Cortex of kidney (tissue), 1 donor: ENCODE measurements at places on chromosomes 12 and 14.

GRCh38 chr12:110252716-110253115 is 28.3 kb upstream of the ATP2A2 start:
- no peak for DNase-seq

DNA sequence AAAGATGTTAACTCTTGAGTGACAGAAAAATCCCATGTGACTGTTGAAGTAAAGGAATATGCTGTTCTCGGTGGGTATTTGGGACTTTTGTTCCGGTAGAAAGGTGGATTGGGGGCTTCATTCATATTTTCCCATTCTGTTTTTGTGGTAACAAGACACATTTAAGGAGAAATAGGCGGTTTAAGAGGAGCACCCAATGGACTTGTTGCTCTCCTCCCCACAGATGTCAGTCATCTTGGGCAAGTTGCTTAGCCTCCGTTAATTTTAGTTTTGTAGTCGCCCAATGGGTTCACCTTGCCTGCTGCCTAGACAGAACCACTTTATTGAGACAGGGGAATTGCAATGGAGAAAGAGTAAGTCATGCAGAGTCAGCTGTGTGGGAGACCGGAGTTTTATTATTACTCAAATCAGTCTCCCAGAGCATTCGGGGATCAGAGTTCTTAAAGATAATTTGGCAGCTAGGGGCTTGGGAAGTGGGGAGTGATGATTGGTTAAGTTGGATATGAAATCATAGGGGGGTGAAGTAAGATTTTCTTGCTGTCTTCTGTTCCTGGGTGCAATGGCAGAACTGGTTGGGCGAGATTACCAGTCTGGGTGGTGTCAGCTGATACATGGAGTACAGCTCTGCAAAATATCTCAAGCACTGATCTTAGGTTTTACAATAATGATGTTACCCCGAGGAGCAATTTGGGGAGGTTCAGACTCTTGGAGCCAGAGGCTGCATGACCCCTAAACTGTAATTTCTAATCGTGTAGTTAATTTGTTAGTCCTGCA is 50.3 kb downstream of the SLC38A1 start:
- no peak for DNase-seq

GRCh38 chr12:12902036-12902435 is 10.7 kb downstream of the GPRC5A start:
- no peak for DNase-seq

DNA sequence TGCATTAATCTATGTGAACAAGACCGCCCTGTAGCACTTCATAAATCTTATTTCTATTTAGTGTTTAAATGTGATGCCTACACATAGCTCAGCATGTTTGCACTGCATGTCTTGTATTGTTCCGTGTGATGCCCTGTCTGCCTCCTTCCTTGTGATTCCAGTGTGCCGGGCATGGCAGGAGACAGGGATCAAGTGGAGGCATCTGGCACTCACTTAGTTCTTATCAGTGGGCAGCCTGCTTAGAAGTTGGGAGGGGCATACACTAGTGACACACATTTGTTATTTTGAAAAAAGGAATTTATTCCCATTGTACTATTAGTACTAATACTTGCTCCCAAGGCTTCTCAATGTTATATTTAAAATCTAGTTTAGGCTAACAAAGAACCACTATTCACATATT is 176.4 kb downstream of the KCNA5 start:
- no peak for DNase-seq

GRCh38 chr14:76500011-76500410 is 124.1 kb downstream of the ESRRB start:
- no peak for DNase-seq

GRCh38 chr12:510071-510825 is 50.5 kb downstream of the B4GALNT3 start:
- no peak for DNase-seq

DNA sequence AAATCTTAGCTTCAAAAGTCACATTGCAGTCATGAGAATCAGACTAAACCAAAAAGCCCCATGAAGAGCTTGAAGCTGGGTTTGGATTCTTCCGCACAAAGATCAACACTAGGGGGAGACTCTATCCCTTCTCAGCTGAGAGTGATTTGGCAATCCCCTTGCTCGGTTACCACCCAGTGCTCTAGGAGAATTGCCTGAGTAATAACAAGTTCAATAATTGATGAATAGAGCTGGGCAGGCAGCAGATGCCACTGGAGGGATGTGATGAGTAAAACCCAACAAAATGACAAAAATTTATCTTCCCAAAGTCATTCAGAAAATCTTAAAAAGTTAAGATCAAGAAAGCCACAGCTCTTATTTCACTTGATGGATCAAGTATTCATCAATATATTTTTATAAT is 185.6 kb upstream of the ARID2 start:
- DNase-seq: no peak

DNA sequence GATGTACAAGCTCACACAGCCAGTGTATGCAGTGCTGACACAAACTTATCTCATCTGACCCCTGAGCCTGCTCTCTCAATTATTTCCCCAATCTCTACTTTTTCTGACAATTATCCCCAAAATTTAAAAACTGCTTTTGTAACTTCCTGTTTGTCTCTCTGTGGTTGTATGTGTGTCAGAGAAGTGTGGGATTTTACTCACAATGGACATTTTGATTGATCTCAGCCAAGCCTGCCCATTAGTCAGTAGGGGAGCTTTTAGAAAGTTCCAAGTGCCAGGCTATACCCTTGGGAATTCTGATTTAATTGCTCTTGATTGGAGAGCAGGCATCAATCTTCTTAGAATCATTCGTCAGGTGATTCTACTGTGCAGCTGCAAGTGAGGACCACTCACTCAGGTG is 64.9 kb upstream of the LMNTD1 start:
- no peak for DNase-seq

GRCh38 chr14:66746316-66747006 is 238.5 kb downstream of the GPHN start:
- no peak for DNase-seq

- no peak for DNase-seq
These were observed 444.2 kb downstream of the SNAPC1 start for GRCh38 chr14:62206456-62206855.

DNA sequence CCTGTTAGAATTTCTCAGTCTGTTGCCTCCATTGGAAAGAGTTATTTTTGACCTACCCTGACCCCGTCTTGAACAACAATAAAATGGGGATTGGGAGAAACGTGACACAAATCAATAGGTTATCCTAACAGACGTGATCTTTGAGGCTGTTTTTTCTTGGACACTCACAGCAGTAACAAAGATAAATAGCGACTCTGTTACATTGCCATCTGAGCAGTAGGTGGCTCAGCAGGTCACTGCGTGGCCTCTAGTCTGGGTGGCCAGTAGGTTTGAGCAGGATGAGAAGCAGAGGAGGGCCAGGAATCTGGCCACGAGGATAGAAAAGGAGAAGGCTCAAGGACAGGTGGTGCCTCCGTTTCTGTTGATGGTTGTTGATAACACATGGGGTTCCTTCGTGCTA is 101.4 kb downstream of the GPATCH2L start:
- no peak for DNase-seq

GRCh38 chr14:89359477-89360222 is 57.4 kb downstream of the FOXN3 start:
- DNase-seq: no peak

- DNase-seq: no peak
These were observed 25.6 kb upstream of the KRAS start for GRCh38 chr12:25276199-25276937.

DNA sequence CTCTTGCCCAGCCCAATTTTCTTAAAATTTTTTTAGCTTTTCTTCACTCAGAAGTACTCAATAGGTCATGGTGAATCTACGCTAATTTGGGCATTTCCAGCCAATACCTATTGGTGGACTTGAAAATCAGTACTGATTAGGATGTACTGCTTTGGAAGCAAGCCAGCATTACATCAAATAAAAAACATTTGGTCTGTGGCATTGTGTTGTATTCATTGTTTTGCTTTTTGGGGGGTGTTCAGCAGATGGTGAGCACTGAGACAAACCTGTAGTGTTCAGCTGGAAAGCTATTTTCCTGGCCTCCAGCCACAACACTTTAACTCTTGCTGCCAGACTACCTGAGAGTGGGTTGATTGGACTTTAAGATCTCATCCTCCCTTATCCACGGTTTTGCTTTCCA is 4.0 kb downstream of the MAPKAPK5 start:
- DNase-seq: no peak

- DNase-seq: no peak
These were observed 92.8 kb downstream of the SLC15A5 start for GRCh38 chr12:16184681-16185080.

GRCh38 chr12:79371226-79371625 is 319.5 kb downstream of the PAWR start:
- no peak for DNase-seq

DNA sequence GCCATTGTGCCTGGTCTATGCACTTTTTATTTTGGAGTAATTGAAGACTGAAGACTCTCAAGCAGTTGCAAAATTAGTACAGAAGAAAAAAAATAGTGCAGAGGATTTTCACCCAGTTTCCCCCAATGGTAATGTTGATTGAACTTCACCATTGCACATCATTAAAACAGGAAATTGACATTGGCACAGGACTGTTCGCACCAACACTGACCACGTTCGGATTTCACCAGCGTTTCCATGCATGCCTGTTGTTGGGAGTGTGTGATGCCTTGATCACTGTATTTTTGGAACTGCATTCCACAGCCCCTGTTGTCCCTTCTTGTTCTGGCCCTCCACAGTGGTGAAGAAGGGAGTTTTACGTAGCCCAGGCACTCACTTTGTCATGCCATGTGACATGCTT is 67.1 kb downstream of the FOXN4 start:
- DNase-seq: no peak

DNA sequence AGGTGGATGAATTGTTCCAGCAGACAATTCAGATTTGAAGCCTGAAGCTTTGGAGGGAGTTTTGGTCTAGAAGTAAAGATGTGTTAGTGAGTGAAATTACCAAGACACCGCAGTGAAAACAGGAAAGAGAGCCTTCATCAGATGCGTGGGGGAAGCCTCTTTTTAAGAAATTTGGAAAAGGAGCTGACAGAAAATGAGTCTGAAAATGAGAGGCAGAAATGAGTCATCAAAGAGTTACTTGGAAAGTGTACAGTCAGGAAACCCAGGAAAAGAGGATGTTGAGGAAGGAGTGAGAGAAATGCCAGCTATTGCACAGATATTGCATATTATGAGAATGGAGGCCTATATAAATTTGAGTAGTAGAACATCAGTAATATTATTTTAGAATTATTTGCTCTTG is 520.7 kb downstream of the NRXN3 start:
- DNase-seq: no peak

- no peak for DNase-seq
These were observed 18.7 kb downstream of the IQSEC3 start for GRCh38 chr12:85191-85666.

GRCh38 chr12:52427083-52427482 is 7.1 kb downstream of the KRT75 start:
- DNase-seq: no peak

GRCh38 chr12:1769809-1770494 is 50.4 kb upstream of the LRTM2 start:
- no peak for DNase-seq

- DNase-seq: no peak
These were observed 12.4 kb downstream of the ETFRF1 start for GRCh38 chr12:25207411-25207810.

- DNase-seq: no peak
These were observed 55.5 kb downstream of the PPP2R5E start for GRCh38 chr14:63487724-63488123.

GRCh38 chr12:16335838-16336237 is 11.6 kb upstream of the MGST1 start:
- DNase-seq: no peak

DNA sequence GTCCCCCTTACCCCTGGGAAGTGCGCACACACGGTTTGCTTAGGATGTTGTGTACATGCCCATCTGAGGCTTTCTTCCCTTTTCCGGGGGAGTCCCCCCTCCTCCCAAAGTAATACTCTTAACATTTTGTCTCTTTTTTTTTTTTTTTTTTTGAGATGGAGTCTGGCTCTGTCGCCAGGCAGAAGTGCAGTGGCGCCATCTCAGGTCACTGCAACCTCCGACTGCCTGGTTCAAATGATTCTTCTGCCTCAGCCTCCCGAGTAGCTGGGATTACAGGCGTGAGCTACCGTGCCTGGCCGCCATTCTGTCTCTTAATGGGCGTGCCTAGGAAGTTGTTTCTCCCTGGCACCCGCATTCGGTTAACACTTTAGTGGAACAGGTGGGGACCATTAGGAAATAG is 4.5 kb upstream of the GMFB start:
- no peak for DNase-seq

- DNase-seq: no peak
These were observed 10.8 kb upstream of the KRT8 start for GRCh38 chr12:52915637-52916036.

GRCh38 chr12:15797818-15798217 is 8.6 kb upstream of the EPS8 start:
- no peak for DNase-seq

DNA sequence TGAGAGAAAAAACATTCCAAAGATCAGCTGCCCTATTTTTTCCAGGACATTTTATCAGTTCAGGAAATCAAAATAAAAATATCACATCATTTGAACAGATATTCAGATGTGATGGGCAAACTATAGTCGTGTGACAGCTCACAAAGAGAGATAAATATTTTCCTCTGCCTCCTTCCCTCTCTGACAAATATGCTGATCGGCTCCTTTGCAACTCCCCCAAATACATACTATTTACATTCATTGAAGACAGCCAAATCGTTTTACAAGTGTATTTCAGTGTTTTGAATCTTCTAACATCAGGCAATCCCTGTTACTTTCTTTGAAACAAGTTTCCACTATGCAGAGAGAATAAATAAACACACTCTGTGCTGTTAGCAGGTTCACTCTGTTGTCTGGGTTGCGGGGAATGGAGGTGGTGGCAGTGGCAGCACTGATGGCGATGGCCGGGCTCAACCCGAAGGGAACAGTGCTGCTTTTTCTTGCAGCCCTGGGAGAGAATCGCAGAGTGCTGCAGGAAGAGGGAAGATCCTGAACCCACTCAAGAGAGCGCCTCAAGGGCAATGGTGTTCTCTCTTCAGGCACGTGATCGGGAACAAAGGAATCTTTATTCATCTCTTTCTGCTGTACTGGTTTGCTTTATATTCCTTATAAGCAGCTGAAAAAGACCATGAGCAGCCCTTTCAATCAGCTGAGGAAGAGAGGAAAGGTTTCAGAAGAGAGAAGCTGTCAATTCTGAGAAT is 142.5 kb downstream of the PHLDA1 start:
- no peak for DNase-seq

GRCh38 chr12:57455374-57456144 is 452 bp downstream of the INHBE start:
- no peak for DNase-seq

GRCh38 chr12:57454566-57455373 is at the start of gene INHBE:
INHBE (plus strand) TSS chr12:57455307; CDS start chr12:57455537, 230 bp downstream.
- DNase-seq: no peak

DNA sequence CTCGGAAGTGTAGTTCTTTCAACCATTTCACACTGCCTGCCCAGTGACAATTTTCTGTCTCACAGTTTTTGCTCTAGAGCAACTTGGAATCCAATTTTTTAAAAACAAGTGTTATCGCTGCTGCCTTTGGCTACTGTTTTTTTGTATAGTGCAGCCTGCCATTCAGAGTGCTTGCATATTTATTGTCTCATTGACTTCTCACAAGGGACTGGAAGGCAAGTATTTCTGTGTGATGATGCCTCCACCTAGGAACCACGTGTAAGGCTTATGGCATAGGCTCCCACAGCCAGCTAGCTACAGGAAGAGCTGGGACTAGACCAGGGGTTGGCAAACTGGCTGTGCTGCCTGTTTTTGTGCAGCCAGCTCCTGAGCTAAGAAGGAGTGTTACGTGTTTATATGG is 903 bp downstream of the PARPBP start:
- no peak for DNase-seq

- DNase-seq: no peak
These were observed 29.8 kb downstream of the PROX2 start for GRCh38 chr14:74846168-74846567.
